IPS DF 6.9 (cell line): ENCODE measurements at places on chromosomes 1 and 21.

GRCh38 chr1:51878308-51878615 lies 265 bp downstream of the NRDC start:
- DNase-seq, result no peak

DNA sequence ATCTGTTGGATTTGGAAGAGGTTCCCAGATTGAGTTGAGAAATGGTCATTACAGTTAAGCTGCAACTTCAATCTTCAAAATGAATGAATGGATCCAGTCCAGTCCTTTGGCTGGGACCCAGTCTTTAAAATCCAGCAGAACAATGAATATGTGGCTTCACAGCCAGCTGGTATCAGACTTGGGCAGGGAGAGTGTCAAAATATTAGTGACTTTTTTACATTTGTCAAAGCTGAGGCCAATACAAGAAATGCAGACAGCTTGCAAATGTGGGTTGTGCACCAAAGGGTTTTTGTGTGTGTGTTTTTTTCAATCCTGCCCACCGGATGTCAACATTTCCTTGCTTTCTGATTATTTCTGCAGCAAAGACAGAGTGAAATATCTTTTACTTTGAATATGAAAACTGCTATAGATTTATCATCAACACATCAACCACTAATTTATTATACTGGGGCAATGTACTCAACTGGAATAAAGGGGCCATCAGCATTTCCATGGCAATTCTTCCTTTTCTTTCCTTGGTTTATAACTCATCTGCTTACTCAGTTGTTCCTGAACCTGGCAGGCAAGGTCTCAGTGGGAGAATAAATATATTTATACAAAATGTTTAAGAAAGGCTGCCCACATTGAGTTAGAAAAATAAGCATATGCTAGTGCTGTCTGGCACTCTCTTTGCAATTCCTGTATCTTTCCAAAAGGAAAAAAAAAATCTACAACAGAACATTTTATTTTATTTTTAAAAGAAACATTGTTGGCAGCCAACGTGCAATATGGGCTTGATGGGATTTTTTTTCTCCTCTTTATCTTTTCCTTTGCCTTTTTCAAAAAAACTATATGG lies 491.6 kb upstream of the C1orf87 start:
- DNase-seq, result no peak

- no peak for DNase-seq
Measured at GRCh38 chr1:233473549-233474204, 140.2 kb upstream of the KCNK1 start.

GRCh38 chr1:38577385-38577784 lies 282.2 kb downstream of the RRAGC start:
- no peak for DNase-seq

DNA sequence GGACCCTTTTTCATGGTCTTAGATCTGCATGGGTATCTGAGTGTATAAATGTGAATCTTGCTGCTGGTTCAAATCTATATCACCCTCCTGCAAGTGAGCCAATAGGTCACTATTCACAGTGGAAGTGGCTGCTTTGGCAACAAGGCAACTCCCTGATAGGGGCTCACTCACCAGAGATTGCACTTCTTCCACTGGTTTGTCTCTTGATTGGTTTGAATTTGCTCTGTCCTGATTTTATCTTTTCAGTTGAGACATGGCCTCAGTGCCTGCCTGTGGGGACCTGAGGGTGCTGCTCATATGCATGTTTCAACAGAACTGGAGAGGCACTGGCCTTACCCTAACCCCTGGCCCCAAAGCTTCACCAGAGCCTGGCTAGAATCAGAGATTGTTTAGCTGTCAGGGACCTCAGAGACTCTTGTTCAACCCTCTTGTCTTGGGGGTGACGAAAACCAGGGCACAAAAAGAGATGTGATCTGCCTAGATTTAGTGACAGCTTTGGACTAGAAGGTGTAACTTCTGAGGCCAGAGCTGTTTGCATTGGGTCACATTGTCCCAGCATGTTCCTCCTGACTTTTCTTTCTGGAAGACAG lies 16.9 kb downstream of the AVPR1B start:
- no peak for DNase-seq

- DNase-seq, result no peak
Measured at GRCh38 chr1:53326598-53327181, 1.2 kb downstream of the LRP8 start.

DNA sequence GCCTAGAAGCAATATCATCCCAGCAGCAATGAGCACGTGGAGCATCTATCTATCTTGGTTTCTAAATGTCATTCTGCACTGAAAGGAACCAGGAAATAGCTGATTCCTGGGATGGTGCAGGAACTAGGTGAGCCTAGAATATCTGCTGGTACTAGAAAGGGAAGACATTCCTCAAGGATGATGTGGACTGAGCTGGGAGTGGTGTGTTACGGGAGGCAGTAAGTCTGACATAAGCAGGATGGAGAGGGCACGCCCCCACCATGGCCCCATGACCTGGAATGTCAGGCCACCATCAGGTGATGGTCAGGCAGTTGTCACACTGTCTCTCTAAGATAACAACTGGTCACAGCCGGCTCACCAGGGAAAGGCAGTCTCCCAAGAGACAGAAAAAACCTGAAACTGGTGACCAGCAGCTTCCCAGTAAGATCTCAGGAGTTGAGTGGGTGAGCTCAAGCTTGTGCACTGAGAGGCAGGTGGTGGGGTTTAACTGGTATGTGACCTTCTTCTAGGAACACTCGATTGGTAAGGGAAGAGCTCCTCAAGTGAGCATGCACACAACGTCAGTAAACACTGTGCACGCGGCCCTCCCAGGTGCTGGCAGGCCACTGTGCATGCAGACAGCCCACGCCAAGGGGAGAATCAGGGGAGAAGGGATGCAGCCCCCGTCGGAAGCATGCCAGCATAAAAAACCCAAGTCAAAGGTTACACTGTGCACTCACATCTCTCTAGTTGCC lies 148.7 kb downstream of the ADSS2 start:
- no peak for DNase-seq

DNA sequence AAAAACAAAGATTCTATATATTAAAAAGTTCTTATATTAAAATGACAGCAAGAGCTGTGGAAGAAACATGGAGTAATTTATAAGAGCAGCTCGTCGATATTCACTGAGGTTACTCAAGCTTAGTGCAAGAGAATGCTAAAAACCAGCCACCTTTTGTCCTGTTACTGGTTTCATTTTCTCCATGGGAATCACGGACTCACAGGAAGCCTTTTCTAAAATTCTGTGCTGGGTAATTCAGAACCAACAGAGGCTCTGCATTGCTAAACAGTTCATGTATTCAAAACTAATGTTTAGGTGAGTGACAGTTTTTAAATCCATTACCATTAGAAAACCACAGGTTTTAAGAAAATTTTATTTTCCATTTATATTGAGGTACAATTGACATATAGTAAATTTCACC lies 147.8 kb upstream of the MAP1LC3C start:
- DNase-seq, result no peak

- DNase-seq, result no peak
Measured at GRCh38 chr21:39346671-39347331, 2.1 kb downstream of the HMGN1 start.

DNA sequence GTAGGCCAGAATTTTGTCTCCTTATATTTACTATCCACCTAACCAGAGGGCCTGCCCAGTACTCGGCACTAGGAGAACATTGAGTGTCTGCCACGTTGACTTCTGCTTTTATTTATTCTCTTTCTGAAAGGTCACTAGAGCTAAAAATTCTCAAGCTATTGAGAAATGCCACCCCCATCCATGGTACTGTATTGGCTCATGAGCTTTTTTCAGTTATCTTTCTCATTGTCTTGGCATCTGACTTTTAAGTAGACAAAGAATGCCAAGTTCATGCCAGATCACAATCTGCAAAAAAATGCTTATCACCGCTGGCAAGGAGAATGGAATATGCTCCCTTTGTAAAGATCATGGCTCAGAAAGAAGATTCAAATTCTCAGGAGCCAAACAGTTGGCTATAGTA lies 49.8 kb upstream of the MROH9 start:
- DNase-seq, result no peak

- DNase-seq, result no peak
Measured at GRCh38 chr1:20298626-20299025, 8.0 kb downstream of the VWA5B1 start.

DNA sequence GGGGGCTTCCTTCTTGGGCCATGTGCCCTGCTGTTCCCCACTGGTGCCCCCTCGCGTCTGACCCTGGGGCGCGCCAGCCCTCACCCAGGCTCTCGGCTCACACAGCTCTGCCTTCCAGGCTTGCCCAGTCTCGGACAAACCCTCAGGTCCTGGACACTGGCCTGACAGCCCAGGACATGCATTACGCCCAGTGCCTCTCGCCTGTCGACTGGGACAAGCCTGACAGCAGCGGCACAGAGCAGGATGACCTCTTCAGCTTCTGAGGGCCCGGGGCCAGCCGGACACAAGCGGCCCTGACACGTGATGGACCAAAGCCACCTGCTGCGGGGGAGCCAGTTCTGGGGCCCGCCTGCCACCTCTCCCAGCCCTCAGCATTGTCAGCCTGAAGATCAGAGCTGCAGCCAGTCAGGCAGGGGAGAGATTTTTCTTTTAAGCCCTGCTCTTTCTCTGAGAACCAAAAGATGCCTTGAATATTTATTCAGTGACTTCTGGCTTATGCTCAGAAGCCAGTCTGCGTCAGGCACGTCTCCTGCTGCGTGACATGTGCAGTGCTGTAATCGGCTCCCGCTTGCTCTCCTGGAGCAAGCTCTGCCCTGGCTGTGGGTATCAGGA lies 23.4 kb downstream of the LDLRAP1 start:
- DNase-seq, result no peak

DNA sequence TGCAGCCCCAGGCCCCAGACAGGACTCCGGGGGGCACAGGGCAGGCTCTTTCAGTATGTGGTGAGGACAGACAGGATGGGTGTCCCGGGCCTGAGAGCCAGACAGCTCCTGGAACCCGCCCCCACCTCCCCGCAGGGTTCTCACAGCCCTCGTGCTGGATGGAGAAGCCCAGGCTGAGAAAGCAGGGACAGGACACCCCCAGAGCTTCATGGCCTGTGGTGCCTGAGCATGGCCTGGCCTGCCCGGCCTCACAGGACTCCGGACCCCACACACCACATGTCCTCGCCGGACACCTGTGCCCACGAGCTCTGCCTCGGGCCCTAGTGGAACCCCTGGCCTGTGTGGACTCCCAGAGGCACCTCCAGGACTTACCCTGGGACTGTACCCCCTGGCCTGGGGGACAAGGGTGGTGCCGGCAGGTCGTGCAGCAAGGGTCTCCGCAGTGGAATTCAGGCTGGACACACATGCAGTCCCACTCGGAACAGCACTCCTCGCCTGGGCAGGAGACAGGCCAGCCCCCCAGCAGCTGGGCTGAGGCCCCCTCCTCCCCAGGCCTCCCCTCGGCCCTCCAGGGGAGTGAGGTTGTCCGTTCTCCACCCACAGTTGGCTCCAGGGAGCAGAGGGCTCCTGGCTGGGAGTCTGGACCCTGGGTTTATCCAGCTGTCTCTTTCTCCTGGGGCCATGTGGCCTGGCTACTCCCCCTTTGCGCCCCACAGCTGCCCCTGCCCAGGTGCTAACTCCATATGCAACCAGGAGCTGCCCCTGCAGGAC lies 1.2 kb downstream of the TNFRSF18 start:
- DNase-seq, result no peak

- DNase-seq, result no peak
Measured at GRCh38 chr1:38190983-38191382, 144.4 kb upstream of the POU3F1 start.

DNA sequence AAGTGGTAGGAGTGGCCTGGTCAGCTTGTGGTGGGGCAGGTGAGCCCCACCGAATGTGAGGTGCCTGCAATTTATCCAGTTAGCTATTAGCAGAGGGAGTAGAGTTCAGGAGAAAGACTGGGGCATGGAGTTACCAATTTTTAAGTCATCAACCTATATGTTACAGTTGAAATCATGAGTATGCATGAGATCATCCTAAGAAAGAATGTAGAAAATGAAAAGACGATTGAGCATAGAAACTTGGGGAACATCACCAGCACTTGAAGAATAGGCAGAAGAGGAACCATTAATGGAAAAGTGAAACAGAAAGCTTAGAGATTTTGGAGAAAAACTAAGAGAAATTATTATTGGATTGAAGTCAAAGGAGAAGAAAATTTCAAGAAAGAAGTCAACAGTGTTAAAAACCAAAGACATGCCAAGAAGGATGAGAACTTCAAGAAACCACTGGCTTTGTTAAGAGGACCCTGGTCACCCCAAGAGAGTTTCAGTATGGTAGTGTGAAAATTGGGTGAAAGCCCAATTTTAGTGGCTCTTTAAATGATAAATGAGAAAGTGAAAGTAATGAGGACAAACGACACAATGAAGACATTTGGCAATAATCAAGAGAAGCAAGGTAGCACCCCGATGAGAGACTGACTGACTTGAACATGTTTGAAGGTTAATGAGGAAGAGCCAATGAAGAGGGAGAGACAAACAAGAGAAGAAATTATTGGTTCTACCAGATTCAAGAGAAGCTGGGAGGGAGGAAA lies 36.7 kb downstream of the DNASE2B start:
- no peak for DNase-seq

- DNase-seq, result no peak
Measured at GRCh38 chr1:175498002-175498401, 245.4 kb downstream of the TNR start.
